Amniotic stem cell (primary cell): ENCODE measurements at places on chromosomes 12 and 14.

DNA sequence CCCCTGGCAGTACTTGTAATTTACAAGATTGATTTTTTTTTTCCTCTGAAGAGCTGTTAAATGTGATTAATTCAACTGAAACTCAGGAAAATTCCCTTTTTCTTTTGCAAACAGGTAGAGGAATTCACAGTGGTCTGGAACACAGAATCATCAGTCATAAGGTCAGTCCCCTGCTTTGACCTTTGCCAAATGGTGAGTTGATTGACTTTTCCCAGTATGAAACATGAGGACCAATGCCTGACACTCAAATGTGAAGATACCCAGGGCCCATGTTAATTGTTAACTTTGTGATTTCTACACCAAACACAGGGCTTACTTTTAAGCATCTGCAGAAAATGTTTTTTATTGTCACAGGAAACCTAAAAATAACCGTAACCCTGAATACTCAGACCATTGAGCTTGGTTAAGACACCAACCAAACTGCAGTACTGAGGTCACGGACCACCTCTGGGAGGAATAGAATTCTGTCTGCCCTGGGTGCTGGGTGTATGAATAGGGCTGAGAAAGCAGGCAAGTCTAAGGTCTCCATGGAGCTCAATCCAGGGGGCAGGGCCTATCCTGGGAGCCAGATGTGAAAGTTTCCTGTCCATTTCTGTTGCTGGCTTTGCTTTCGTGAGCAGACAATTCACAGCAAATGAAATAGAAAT lies 192.4 kb downstream of the TMX1 start:
- no peak for DNase-seq

GRCh38 chr14:60509438-60510253 lies 700 bp downstream of the SIX6 start:
- no peak for DNase-seq

DNA sequence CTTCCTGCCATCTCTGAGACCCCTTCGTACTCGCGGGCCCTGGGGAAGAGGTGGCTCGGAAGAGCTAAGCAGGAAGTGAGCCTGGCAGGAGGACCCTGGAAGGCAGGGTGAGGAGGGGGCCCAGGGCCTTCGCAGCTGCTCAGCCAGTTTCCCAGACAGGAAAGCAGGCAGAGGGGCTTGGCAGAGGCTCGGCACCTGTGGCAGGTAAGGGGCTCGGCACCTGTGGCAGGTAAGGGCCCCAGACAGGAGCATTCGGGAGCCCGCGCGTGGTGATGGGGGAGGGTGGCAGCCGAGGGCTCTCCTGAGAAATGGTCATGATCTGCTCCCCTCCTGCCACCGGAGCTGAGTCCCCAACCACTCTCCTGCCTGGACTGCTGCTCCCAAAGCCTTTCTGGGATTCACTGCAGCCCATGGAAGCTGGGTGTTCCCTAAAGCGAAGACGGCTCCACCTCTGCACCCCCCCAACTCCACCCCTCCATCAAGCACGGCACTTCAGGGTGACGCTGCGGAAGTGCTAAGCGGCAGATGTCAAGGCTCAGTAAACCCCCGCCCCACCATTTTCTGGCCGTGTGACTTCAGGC lies 63.2 kb downstream of the PRIMA1 start:
- no peak for DNase-seq

- no peak for DNase-seq
These were observed 12.0 kb downstream of the HOXC4 start for GRCh38 chr12:54065677-54066076.

DNA sequence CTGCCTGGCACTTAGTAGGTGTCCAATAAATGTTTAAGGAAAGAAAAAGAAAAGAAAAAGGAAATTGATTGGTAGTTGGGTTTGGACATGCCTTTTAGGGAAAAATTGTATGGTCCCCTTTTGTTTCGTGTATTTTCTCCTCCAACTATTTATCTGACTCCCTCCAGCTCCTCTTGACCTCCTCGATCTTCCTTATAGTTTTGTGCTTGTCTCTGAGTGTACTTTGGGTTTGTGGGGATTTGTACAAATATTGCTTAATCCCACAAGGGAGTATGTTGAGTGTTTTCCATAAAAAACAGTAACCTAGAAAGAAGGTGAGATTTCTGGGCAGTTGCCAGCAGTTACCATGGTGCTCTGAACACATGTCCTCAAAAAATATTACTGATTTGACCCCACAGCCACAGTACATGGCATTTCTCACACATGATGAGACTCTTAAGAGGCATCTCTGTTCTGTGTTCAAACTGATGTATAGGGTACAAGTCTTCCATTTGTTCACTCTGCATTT lies 15.7 kb downstream of the PLEKHG7 start:
- no peak for DNase-seq

DNA sequence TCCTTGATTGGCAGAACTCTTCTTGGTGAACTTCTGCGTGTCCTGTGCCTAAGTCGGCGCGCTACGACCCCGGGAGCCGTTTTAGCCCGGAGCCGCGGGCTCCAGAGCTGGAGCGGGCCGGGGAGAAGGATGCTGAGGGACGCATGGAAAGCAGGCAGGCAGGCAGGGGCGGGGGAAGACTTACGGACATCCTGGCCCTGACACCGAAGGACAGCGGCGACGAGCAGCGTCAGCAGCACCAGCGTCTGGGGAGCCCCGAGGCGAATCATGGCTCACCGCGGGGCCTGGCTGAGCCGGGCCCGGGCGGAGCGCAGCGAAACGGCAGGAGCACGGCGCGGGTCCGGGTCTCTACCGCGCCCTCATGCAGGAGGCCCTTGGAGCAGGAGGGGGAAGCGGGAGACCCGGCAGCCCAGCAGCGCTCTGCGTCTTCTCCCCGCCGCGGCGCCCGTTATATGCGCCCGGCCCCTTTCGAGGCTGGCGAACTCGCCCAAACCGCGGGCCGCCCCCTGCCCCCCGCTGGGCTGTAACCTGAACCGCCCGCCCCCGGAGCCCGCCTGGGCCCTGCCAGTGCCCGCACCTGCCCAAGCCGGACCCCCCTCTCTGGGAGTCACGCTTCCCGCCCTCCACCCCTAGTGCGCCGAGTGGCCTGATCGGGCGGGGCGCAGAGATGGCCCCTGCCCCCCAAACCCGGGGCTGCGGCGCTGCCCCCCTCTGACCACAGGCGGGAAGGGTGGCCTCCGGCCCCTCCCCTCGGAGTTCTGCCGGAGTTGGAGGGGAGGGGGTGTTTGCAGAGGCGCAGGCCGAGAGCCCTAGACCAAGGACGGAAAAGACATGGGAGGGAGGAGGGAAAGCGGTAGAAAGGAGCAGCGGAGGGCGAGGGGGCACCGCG lies at the start of gene COL2A1:
Gene COL2A1, minus strand, starts transcription at position 424 of the 889 bp plus-strand sequence. Its CDS starts 155 bp downstream, at position 269.
- no peak for DNase-seq

GRCh38 chr12:93181409-93181965 lies 196.2 kb upstream of the NUDT4 start:
- DNase-seq: no peak

DNA sequence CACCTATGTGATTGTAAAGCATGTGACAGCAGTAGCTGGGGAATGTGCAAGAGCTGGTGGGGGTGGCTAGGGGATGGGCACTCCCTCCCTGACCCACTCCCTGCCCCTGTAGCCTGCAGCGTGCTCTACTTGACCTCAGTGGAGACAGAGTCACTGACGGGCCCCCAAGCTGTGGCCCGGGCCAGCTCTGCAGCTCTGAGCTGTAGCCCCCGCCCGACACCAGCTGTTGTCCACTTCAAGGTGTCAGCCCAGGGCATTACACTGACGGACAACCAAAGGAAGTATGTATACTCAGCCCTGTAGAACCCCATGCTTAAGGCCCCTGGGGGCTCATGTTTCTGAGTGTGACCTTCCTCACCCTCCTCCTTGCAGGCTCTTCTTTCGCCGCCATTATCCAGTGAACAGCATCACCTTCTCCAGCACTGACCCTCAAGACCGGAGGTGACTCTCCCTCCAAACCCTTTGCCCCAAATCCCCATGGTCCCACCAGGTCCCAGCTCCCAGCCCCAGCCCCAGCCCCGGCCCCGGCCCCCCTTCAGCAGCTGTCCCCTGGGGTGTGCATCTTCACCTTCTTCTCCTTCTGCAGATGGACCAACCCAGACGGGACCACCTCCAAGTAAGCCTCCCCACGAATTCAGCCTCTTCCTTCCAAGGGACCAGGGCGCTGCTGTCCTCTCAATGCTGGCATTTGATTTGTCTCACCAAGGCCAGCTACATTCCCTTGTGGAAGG lies 13.3 kb downstream of the TNS2 start:
- DNase-seq: no peak

DNA sequence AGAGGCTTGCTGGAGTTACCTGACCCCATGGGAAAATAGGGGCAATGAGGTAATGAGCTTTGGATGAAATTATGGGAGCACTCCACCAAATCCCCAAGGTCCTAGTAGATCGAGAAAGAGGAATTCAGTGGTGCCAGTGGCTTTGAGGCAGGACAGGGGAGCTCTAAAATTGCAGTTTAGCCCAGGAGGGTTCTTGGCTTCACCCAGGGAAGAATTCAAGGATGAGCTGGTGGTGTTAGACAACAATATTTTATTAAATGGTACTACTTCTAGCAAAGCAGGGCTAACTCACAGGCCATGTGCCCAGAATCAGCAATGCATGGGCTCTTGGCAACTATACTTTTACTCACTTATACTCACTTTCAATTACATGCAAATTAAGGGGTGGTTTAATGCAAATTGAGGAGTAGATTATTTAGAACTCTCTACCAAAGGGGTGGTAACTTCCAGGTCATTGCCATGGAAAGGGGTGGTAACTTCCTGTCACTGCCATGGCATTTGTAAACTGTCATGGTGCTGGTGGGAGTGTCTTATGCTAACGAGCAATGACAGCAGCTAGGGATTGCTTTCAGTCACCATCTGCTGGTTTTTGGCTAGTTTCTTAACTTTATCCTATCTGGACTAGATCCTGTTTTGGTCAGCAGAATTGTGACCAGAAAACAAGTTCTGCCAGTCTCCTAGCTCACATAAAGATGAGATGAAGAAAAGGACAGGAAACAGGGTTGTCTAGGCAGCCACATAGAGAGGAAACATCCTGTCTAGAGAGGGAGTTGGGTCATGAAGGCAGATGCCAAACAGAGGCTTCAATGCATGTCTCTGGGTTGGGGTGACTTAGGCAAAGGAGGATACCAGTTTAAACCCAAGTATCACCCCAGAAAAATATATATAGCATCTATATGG lies 64.7 kb downstream of the ZNF641 start:
- DNase-seq: no peak

- peak; percentile 38 for DNase-seq
These were observed 19.3 kb upstream of the KRT7 start for GRCh38 chr12:52213564-52214420.

DNA sequence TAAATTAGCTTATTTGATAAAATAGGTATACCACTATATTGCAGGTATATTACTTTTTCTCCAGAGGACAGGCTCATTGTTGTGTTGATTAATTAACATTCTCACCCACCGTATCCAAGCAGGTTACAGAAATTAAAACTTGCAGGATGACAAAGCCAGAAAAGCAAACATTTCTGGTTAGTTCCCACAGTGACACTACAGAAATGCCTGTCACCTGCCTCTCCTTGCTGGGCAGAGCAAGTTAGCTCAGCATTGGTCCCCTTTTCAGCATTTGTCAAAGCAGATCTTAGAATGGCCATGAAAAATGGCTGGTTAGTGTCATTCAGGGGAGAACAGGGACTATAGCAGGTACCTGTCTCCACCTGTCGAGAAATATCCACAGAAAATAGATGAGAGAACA lies 38.8 kb downstream of the RMST start:
- DNase-seq: no peak

GRCh38 chr14:46581036-46581671 lies 70.4 kb downstream of the RPL10L start:
- DNase-seq: no peak

DNA sequence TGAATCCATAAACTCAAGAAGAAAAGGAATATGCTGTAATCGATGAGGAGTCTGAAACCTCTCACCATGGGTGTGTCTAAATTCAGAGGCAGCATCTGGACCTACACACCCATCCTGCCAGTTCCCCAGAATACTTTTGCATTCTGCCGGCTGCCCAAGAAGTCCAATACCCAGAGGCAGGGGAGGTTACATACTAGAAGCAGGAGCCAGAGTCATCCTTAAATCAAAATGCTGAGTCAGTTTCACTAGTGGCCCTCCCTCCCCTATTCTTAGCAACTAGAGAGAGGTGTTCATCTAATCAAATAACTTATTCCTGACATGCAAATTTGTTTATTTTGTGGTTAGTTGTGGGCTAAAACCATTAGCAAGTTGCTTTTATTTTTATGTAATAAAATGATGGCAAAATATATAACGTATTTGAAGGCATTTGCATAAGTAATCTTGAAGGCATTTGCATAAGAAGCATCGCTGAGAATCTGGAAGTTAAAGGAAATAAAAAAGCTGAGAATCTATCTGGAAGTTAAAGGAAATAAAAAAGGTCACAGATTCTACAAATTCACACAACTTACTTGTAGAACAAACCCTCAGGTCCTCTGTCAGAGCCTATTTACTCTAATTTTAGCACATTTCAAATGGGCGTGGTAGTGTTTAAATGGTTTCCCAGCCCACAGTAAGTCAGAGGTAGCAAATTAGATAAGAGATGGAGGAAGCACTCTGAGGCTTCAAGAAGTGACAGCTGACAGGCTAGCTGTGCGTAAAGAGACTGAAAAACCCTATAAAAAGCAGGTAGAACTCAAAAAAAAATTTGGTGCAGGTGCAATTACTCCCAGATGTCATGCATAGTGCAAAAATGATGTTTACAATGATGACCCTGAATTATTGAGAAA lies 7.8 kb downstream of the BHLHE41 start:
- DNase-seq: no peak

GRCh38 chr14:23147676-23148075 lies 28.6 kb upstream of the CEBPE start:
- no peak for DNase-seq

- no peak for DNase-seq
These were observed 94.7 kb downstream of the SLC41A2 start for GRCh38 chr12:104863296-104863948.

GRCh38 chr12:26149968-26150500 lies 25.2 kb upstream of the BHLHE41 start:
- no peak for DNase-seq

DNA sequence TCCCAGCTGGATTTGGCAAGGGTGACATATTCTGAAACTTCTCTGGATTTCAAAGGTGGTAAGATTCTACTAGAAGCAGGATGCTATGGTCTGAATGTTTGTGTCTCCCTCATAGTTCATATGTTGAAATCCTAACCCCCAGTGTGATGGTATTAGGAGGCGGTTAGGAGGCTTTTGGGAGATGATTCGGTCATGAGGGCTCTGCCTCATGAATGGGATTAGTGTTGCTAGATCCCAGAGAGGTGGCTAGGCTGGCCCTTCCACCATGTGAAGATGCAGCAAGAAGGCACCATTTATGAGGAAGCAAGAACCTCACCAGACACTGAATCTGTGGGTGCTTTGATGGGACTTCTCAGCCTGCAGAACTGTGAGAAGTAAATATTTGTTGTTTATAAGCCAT lies 11.0 kb upstream of the PEX5 start:
- no peak for DNase-seq
